Adrenal gland (tissue), 19 donors: ENCODE measurements at places on chromosomes 16 and 17. TPM values are rescaled to one million over a fixed set of nuclear protein-coding genes. Genes with fewer than 3 reads are reported as not detected.

The ZG16 gene
- total RNA-seq: not detected

The SPATA32 gene
- total RNA-seq: 0.11 TPM

The STXBP4 gene
- total RNA-seq: 14.5 TPM

GRCh38 chr16:63315229-63315628 is 1279.0 kb upstream of the CDH8 start:
- no peaks in the 10 kb centered on the region for H3K27me3 ChIP-seq
- H3K27ac ChIP-seq: no peak overlapping the region

DNA sequence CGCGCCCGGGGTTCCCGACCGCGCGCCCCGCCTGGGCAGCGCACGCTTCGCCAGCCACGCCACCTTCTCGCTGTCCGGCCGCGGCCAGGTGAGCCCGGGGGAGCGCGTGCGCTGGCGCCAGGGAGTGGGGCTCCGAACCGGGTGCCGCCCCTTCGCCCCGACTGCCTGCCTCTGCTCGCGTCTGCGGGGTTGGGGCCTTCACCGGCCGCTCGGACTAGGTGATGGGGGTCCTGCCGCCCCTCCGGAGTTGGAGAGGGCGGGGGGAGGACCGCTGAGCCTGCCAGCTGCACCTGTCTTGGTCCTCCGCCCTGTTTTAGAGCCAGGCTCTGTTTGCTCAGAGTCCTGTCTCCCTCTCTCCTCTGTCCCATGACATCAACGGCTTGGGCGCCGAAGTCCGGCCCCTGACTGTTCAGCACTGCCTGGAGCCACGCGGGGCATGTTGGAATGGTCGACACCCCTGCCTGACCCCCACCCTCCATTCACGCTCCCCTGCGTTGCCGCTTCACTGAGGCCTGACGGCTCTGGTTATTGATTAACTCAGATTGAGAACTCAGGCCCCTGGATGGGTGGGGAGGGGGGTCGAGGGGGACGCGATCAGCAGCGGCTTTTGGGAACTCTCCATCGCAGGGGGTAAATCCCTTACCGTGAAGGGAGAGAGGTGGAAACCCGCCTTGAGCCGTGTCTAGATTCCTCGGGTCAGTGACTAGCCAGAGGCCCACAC is 748 bp downstream of the SMTNL2 start:
- H3K36me3 ChIP-seq: no peaks in the 10 kb centered on the region
- no peak for DNase-seq
- H3K4me1 ChIP-seq: peaks cover 9% of the 10 kb centered on the region
- H3K4me3 ChIP-seq: no peak overlapping the region

The CDK5R1 gene
- total RNA-seq: 2.6 TPM

DNA sequence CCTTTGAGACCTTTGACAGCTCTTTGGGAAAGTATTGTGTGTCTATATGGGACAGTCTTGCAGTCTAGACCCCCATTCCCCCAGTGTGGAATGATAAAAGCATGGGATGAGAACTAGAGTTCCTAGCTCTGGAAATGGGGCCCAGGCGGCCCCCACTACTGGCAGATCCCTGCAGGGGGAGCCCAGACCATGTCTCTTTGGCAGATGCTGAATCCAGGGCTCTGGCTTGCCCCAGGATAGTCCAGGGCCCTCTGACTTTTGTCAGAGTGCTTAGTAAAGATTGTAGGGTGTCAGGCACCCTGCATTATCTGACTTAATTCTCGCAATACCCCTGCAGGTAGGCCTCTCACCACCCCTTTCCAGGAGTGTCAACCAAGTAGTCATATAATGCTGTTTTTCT is 8.3 kb downstream of the ALKBH5 start:
- H3K27ac ChIP-seq: no peak overlapping the region
- peaks cover 79% of the 10 kb centered on the region for H3K4me1 ChIP-seq
- peaks cover 44% of the 10 kb centered on the region for H3K36me3 ChIP-seq
- H3K27me3 ChIP-seq: no peaks in the 10 kb centered on the region

DNA sequence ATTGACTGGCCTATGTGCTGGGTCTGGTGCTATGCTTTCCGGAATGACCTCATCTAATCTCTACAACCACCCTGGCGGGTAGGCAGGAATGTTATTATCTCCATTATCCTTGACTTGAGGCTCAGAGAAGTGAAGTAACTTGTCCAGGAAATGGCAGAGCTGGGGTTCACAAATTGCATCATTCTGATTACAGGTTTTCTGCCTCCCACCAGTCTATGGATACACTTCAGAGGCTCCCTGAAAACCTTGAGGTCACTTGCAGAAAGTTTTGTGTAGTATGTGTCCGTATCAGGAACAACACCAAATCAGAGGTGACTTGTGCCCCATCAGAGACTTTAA is 19.1 kb downstream of the NOD2 start:
- H3K36me3 ChIP-seq: no peaks in the 10 kb centered on the region
- DNase-seq: no peak
- H3K27ac ChIP-seq: no peak overlapping the region
- H3K27me3 ChIP-seq: no peaks in the 10 kb centered on the region
- H3K4me1 ChIP-seq: no peaks in the 10 kb centered on the region

- no peaks in the 10 kb centered on the region for H3K36me3 ChIP-seq
- no peaks in the 10 kb centered on the region for H3K4me1 ChIP-seq
Measured at GRCh38 chr16:1290860-1291575, 18.4 kb upstream of the UBE2I start.

- H3K27me3 ChIP-seq: no peaks in the 10 kb centered on the region
- no peaks in the 10 kb centered on the region for H3K4me1 ChIP-seq
- no peaks in the 10 kb centered on the region for H3K36me3 ChIP-seq
- no peak overlapping the region for H3K27ac ChIP-seq
- DNase-seq: no peak
Measured at GRCh38 chr17:13509527-13509926, 92.2 kb downstream of the HS3ST3A1 start.

- H3K4me3 ChIP-seq: no peak overlapping the region
- no peaks in the 10 kb centered on the region for H3K27me3 ChIP-seq
- no peaks in the 10 kb centered on the region for H3K36me3 ChIP-seq
- DNase-seq: no peak
- peaks cover 8% of the 10 kb centered on the region for H3K4me1 ChIP-seq
- no peak overlapping the region for H3K27ac ChIP-seq
Measured at GRCh38 chr17:79695797-79696609, 34.7 kb upstream of the ENPP7 start.

GRCh38 chr16:13634253-13634652 is 285.7 kb upstream of the ERCC4 start:
- DNase-seq: no peak
- H3K27me3 ChIP-seq: no peaks in the 10 kb centered on the region
- H3K36me3 ChIP-seq: no peaks in the 10 kb centered on the region
- no peaks in the 10 kb centered on the region for H3K4me1 ChIP-seq

The SDK2 gene
- 2.1 TPM for total RNA-seq

The NACA2 gene
- total RNA-seq: 0.28 TPM

The FBXO47 gene
- total RNA-seq: not detected

DNA sequence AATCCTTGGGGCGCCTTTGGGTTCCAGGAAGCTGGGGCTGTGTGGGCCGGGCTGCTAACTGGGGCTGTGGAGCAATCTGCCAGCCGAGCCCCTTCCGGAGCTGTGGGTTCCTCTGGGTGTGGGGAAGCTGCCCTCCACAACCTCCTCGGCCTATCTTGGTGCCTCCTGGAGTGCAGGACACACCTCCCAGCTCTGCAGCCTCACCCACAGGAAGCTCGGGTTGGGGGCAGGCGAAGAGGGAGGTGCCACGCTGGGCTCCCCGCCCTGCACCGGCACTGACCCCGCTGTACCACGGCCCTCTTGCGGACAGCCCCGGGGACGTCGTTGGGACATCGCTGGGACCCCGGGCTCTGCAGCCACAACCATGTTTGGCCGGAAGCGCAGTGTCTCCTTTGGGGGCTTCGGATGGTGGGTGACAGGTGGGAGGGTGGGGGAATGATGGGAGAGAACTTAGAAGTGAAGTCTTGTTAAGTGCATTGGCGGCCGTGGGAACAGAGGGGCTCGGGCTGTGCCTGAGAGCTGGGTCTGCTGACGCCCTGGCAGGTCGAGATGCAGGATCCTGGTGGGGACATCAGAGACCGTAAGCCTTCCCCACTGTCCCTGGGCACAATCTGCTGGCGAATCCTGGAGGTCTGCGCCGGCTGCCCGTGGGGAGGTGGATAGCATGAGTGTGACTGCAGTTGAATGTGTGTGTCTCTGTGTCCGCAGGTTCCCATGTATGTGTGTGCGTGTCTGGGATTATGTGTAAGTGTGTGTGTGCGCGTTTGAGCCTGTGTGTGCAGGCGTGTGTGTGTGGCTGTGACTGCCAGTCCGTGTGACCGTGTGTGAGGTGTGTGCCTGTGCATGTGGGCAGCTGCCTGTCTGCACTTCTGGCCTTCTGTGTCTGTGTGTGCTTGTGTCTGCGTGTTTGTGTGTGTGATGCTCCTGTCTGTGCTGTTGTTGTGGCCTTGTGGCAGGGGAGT is at the start of gene RAP1GAP2:
RAP1GAP2 (plus strand) TSS at position 275 of the 962 bp plus-strand sequence; CDS start at position 365, 90 bp downstream.
- no peak for DNase-seq
- no peaks in the 10 kb centered on the region for H3K27me3 ChIP-seq
- no peaks in the 10 kb centered on the region for H3K36me3 ChIP-seq

- H3K27me3 ChIP-seq: no peaks in the 10 kb centered on the region
- no peak overlapping the region for H3K4me3 ChIP-seq
- no peak for DNase-seq
- no peaks in the 10 kb centered on the region for H3K4me1 ChIP-seq
Measured at GRCh38 chr17:75536366-75536765, 10.9 kb downstream of the LLGL2 start.

DNA sequence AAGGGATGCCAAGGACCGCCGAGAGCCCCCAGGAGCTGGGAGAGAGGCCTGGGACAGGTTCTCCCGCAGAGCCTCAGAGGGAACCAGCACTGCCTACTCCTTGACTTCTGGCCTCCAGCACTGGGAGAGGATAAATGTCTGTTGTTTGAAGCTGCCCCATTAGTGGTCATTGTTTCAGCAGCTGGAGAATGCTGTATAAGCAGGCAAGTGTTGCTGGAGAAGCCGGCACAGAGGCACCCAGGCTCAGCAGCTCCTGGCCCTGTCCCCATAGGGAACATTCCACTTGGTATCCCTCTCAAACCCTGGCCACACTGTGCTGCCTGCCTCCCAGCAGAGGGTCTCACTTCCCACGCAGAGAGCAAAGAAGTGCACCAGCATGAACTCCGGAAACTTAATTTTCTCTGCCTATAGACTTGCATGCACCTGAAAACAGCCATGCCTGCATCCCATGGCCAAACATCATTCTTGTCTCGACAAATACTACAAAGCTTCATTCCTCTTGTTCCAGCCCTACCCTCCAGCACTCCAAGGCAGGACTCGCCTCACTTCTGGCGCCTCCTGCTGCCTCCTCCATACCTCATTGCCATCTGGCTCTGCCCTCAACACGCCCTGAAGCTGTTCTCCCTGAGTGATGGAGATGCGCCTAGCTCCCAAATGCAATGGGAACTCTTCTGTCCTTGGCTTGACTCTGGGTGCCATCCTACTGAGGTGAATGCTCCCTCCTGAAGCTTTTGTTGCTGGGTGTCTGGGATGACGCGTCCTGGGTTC is 88.1 kb downstream of the DNAH17 start:
- no peaks in the 10 kb centered on the region for H3K36me3 ChIP-seq
- no peak overlapping the region for H3K4me3 ChIP-seq
- no peak for DNase-seq
- no peak overlapping the region for H3K27ac ChIP-seq

The KIF2B gene
- not detected for total RNA-seq

DNA sequence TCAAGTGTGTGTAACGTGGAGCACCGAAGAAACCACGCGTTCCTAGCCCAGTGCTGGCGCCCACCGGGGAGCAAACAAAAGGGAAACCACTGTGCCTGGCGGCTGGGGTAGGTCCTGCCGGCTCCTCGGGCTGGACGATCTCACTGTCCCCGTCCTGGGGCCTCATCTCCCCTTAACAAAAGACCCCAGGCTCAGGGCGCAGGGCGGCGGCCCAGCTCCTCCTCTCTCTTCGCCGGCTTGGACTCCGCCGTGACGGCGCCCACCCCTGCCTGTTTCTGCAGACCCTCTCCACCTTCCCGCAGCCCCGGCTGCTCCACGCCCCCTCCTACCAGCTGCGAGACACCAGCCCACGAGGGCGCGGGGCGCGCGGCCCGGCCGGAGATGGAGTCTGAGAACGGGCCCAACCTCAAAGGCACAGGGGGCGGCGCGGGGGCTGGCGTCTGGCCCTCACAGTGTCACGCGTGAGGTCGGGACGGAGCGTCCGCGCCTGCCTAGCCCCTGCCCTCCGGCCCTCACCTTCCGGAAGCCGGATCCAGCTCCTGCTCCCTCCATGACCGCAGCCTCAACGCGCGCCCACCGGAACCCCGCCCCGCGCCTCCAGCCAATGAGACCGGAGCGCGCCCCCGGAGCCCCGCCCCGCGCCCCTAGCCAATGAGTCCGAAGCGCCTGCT is at the start of gene CENPX:
CENPX (minus strand) TSS at position 569 of the 671 bp plus-strand sequence; CDS start at position 552, 17 bp downstream.
- H3K27me3 ChIP-seq: no peaks in the 10 kb centered on the region
- no peak for DNase-seq
- H3K4me3 ChIP-seq: peak within 1 kb of the TSS; percentile 37
- peaks cover 27% of the 10 kb centered on the region for H3K4me1 ChIP-seq
- no peaks in the 10 kb centered on the region for H3K36me3 ChIP-seq

- no peak overlapping the region for H3K27ac ChIP-seq
- no peaks in the 10 kb centered on the region for H3K4me1 ChIP-seq
- peaks cover 3% of the 10 kb centered on the region for H3K27me3 ChIP-seq
Measured at GRCh38 chr17:37781451-37781850, 36.6 kb upstream of the HNF1B start.

- no peaks in the 10 kb centered on the region for H3K27me3 ChIP-seq
- no peaks in the 10 kb centered on the region for H3K36me3 ChIP-seq
- peak within 1 kb of the TSS; percentile 92 for H3K4me3 ChIP-seq
- peak within 1 kb of the TSS; percentile 100 for H3K27ac ChIP-seq
- peaks cover 33% of the 10 kb centered on the region for H3K4me1 ChIP-seq
- peak; percentile 94 for DNase-seq
Measured at GRCh38 chr17:36544307-36545076, at the start of gene GGNBP2. TSS of gene GGNBP2 (plus strand) at chr17:36544919. CDS start at chr17:36545725, 806 bp downstream.

The EMP2 gene
- 34.0 TPM for total RNA-seq

DNA sequence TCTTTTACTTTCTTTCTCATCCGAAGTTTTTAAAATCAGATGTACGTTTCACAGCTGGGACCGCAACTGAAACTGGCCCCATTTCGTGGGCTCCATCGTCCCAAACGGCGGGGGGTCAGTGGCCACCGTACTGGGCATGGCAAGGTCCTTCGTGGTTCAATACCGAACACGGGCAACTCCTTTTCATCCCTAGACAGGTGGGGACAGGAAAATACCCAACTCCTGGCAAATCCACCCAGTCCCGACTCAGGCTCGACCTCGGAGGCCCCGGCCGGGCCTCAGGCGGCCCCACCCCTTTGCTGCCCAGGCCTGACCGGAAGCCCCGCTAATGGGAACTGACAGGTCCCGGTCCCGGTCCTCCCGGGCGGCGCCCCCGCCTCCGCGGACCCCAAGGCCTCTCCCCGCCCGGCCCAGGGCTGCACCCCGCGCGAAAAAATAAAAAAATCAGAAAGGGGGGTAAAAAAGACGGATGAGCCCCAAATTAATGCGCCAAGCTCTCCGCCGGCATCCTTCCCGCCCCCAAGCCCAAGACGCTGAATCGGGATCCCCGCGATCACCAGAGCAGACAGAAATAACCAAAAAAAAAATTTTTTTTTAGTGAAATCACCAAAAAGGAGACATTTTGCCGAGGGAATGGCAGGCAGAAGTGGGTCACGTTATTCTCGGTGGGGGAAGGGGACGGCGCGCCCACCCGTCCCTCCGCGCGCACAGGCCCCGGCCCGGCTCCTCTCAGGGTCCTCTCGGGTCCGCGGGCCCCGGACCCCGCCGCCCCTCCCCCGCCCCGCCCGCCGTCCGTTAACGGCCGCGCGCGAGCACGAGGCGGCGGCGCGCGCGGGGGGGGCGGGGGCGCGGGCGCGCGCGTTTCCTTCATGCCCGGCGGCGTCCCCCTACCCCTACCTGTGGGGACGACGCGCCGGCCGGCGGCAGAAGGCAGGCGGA is 562 bp downstream of the ZC3H7A start:
- H3K4me1 ChIP-seq: peaks cover 66% of the 10 kb centered on the region
- peak; percentile 71 for DNase-seq
- H3K4me3 ChIP-seq: peak overlapping the region; percentile 61
- no peaks in the 10 kb centered on the region for H3K36me3 ChIP-seq
- H3K27me3 ChIP-seq: no peaks in the 10 kb centered on the region
- peak overlapping the region; percentile 87 for H3K27ac ChIP-seq

The ACSM2A gene
- 0.29 TPM for total RNA-seq

The CCL7 gene
- not detected for total RNA-seq
